HS-27A (cell line): ENCODE measurements at places on chromosomes 2 and 18.

- DNase-seq = no peak
Measured at GRCh38 chr18:53411511-53411910, 813.0 kb downstream of the MBD2 start.

GRCh38 chr2:183259921-183260320 is 135.7 kb downstream of the NUP35 start:
- no peak for DNase-seq

DNA sequence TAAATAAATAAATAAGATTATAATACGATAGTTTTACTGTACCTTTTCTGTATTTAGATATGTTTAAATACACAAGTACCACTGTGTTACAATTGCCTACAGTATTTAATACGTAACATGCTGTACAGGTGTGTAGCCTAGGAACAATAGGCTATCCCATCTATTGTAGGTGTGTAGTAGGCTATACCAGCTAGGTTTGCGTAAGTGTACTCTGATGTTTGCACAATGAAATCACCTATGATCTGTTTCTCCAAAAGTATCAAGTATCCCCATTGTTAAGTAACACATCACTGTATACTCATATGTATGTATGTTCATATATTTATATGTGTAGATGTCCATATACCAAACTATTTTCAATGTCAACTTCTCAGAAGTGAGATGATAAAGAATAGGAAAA is 118.2 kb upstream of the RND3 start:
- DNase-seq = no peak

GRCh38 chr2:229426464-229426863 is 155.4 kb upstream of the PID1 start:
- DNase-seq = no peak

GRCh38 chr2:204529795-204530463 is 15.3 kb upstream of the PARD3B start:
- no peak for DNase-seq

GRCh38 chr2:233865838-233866237 is 2.3 kb downstream of the MSL3B start:
- no peak for DNase-seq

- no peak for DNase-seq
Measured at GRCh38 chr2:96548558-96549465, 12.3 kb downstream of the ARID5A start.

DNA sequence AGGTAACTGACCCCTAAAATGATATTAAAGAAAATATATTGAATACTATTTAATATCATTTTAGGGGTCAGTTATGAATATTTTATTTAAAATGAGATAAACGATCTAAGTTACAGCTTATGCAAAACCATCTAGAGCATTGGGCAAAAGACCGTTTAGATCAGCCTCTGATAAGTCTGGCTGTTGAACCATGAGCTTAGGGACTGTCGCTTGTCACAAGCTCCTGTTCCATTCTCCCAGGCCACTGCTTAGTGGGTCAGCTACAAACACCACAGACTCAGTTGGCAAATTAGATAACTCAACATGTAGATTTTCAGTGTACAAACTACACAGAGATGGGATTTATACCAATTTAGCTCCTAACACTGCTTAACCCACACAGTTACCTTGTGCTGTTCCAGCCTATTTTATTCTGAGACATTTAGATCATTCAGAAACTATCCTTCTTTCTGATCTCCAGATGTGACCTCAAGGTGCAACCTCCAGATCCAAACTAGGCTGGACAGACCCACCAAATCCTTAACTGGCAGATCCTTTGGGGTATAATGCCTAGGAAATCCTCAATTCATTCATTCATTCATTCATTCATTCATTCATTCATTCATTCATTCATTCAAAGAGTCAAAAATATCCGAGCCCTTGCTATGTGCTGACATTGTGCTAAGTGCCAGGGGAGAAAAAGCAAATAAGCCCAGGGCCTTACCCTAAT is 82.8 kb downstream of the HRH4 start:
- no peak for DNase-seq

DNA sequence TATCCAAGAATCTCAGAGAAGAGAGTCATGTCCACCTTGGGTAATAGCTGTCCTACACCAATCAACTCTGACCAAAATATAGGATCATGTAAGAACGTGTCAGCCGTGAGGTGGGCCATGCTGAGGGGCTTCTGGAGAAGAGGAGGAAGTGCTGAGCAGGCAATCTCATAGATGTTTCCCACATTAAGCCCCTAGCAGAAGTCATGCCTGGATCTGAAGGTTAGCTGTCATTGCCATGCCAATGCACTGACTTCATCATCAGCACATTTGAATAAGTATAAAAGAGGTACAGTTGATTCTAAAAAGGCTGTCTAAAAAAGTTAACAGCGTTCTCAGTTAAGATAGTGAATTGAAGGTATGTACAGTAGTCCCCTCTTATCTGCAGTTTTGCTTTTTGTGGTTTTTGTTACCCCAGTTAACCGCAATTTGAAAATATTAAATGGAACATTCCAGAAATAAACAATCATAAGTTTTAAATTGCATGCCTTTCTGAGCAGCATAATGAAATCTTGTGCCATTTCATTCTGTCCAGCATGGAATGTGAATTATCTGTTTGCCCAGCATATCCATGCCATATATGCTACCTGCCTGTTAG is 67.2 kb upstream of the TMEM17 start:
- no peak for DNase-seq

DNA sequence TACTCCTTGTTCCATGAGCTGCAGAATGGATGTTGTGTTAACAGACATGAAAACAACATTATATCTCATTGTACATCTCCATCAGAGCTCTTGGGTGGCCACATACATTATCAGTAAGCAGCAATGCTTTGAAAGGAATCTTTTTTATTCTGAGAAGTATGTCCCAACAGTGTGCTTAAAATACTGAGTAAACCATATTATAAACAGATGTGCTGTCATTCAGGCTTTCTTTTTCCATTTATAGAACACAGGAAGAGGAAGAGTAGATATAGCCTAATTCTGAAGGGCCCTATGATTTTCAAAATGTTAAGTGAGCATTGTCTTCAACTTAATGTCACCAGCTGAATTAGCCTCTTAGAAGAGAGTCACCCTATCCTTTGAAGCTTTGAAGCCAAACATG is 44.3 kb upstream of the CABYR start:
- DNase-seq = no peak

DNA sequence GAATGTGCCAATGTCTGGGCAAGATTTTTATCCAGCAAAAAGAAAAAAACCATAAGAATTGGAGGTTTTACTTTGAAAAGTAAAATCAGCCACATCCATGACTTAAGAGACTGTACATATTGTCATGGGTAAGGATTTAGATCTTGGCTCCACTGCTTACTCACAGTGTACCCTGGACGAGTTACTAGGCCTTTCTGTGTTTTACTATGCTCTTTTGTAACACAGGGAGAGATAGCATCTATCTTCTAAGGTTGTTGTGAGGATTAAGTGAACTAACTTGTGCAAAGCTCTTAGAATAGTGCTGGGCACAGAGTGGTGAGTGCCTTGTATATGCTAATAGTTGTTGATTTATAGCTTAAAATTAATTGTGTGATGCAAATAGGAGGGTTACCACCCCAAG is 255.9 kb downstream of the NEDD4L start:
- DNase-seq = no peak
